ENCODE measurements at places on chromosomes 13 and 19.

DNA sequence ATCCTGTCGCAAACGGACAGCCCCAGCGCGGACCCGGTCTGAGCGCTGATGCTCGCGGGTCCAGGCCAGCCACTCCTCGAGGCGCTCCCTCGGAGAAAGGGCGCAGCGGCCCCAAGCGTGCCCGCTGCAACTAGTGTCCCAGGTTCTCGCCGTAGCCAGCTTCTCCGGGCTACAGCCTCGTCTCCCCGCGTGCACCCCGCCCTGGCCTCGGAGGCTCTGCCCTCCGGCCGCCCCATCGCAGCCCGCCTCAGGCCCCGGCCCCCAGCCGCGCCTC, 487 bp downstream of the FLT1 start:
- no peak for DNase-seq

- no peak for DNase-seq
Observed at GRCh38 chr19:7687177-7687576, 6.5 kb downstream of the TRAPPC5 start.

GRCh38 chr13:29591310-29591709, 4.2 kb downstream of the SLC7A1 start:
- DNase-seq: no peak

DNA sequence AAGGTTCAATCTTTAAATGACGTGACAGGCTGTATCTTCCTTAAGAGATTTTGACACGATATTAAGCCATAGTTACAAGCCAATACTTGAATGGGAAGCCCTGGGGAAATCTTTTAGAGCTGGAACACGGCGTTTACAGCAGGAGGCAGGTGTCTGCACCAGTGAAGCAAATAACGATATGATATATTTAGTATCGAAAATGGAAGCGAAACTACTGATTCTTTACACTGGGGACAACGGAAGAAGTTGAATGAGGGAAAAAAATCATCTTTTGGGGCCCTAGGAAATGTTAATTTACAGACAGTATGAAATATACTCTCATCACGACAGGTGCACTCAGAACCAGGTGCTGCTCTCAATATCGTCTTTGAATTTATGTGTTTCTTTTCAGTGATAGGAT, 793.9 kb upstream of the PCDH20 start:
- DNase-seq: no peak

DNA sequence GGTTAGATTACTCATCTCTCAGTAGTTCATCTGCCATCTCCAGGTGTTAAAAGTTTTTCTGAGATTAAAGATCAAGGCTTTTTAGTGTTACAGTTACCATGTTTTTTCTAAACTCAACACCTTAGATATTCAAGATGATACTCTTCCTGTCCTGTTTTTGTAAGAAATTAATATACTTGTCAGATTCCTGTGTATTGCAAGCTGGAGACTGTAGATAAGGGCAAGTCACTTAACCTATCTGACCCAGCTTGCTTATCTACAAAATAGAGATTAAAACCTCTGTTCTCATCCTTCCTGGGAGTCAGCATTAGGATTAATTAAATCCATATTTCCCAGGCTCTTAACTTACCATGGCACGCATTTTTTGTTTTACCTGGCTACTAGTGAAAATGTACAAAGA, 25.2 kb downstream of the SUGT1 start:
- DNase-seq: no peak

DNA sequence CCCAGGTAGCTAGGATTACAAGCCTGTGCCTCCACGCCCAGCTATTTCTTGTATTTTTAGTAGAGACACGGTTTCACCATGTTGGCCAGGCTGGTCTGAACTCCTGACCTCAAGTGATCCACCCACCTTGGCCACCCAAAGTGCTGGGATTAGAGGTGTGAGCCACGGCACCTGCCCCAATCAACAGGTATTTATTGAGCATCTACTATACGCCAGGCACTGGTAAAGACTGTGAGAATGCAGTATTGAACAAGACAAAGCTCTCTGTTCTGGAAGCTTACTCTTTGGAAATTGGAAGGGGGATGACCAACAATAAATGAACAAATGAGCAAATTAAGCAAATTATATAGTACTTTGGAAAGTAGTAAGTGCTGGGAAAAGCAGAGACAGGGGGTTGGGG, 21.4 kb upstream of the ERCC1 start:
- no peak for DNase-seq

DNA sequence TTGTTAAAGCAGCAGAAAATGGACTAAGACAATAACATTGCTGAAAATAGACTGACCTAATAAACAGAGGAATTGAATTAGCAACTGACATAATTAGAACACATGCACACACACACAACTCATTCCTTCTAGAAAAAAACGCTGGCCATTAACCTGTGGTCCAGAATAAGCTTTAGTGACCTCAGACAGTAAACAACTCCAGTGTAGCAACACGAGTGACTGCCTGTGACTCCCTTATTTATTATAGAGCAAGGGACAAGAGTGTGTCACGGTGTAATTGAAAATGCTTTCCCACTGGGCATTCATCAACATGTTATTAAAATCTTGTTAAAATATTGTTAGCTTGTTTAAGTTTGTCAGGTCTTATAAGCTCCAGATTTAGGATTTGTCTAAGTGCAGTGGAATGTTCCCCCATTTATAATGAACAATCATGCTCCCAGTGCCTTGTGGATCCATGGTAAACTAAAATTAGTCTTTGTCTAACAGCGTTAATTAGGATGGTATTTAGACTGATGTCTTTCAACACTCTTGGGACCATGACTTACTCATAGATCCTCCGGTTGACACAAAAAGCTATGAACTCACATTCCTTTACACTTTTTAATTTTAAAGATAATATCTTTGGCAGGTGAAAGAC, 111.7 kb upstream of the IRS2 start:
- DNase-seq: no peak

GRCh38 chr19:9865732-9866501, 30.8 kb downstream of the PIN1 start:
- no peak for DNase-seq

GRCh38 chr13:94956417-94957110, 244.2 kb upstream of the SOX21 start:
- no peak for DNase-seq

DNA sequence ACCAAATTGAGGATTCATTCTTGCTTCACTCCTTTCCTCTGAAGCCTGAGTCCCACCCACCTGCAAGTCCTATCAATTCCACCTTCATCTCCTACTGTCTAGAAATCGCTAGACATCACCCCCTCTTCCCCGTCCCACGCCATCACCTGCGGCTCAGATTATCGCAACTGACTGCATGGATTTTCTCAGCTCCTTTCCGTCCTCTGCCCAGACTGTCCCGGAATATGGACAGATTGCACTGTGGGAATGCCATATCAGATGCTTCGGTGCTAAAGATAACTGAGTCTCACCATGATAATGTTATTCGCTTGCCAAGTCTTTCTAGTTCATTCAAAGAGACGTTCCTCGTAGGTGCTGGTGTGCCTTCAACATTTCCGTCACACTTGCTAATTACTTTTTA, 66.4 kb upstream of the USP29 start:
- no peak for DNase-seq

DNA sequence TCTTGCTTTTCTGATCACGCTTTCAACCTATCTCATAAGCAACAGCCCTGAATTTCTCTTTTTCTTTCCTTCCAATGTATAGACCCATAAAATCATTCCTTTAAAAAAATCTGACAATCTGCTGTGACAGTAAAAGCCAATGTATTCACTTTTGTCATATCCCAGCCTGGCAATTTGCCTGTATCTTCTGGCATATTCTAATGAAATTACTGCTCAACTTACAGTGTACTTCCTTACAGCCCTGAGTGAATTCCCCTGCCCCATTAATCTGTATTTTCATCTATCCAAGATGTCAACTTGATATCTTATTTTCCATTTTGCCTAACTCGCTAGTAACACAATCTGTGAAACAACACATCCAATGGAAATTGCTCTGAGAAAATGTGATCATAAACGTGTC, 18.0 kb upstream of the SERP2 start:
- no peak for DNase-seq

DNA sequence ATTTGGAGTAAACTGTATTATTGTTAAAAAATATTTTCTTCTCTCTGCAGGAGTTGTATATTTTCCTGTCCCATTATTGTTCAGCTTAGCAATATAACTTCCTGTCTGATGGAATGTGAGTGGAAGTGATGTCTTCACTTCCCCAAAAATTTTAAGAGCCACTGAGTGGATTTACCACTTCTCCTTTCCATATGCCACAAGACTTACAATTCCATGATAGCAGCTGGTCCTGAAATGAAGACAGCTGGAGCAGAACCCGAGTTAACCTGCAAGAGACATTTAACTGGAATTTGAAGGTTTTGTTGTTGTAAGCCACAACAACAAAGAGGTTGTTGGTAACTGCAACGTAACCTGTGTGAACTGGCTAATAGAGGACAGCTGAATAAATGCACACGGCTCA, 23.4 kb upstream of the TBC1D4 start:
- DNase-seq: no peak
